ENCODE measurements at places on chromosomes 11 and 22.

DNA sequence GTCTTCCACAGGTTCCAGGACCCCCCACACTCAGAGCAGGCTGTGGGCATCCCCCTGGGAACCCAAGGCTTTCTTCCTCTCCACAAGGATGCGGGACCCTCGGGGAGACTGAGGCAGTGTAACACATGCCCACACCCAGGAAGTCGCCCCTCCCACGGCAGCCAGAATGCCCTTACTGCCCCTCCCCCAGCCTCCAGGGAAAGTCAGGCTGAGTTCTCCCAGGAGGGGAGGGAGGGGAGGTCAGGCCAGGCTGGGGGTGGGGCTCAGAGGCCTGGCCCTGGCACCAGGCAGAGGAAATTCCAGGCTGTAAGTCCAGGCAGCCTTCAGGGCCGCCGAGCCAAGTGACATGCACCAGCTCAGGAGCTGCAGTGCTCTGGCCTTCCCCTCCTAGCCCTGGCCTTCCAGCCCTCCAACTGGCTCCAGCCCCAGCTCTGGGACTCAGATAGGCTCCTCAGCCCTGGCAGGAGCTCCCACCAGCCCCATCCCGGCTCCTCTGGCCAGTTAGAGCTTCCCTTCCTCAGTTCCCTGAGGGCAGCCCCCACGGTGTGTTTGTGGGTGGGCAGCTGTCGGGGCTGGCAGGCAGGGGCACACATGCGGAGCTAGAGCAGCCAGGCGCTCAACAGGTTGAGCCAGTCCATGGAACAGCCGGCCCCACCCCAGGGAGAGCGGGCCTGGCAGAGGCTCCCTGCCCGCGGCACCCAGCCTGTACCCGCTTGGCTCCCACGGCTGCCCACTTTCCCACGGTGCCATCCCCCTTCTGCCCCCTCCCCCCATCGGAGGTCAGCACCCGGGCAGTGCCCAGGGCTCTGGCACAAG is 3.6 kb downstream of the BCL9L start:
- DNase-seq = no peak

DNA sequence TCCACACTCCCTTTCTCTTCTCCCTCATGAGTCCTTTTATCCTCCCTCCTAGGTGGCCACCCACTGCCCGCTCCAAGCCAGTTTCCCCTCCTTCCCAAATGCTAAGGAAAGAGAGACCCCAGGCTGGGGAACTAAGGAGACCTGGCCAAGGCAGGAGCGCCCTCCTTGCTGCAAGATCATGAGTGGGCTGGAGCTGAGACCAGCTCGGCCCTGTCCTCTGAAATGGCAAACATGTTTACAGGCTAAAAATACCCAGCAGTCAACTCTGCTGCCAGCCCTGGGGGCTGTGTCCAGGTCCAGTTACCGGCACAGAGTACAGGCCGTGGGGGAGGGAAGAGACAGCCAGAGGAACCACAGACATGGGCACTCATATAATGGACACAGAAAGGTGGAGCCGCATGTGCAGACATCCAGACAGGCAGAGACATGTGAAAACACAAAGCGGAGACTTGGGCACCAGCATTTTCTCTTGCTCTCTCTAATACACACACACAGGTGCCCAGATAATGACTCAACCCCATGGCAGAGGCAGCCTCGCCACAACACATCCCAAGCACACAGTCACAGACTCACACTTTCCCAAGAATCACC is 1.2 kb upstream of the AHNAK start:
- DNase-seq = no peak

GRCh38 chr22:24077416-24077815 is 66.3 kb downstream of the CABIN1 start:
- no peak for DNase-seq

DNA sequence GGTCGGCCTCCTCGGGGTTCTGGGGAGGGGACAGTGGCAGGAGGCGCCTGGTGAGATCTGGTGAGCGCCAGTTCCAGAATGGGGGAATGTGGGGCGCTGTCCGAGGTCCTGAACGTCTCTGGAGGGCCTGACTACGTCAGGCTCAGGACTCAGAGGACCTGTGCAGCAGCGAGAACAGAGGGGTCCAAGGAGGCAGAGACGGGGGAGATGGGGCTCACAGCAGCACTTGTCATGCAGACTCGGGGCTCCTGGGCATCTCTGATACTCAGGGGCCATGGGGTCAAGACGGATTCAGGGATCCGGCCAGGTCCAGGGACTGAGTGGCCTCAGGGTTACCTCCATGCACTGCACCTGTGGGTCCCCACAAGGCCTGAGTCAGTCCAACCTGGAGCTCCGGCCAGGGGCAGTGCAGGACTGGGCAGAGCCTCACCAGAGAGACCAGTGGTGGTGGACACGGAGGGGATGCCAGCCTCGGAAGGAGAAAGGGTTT is 92.2 kb downstream of the BRD1 start:
- no peak for DNase-seq

DNA sequence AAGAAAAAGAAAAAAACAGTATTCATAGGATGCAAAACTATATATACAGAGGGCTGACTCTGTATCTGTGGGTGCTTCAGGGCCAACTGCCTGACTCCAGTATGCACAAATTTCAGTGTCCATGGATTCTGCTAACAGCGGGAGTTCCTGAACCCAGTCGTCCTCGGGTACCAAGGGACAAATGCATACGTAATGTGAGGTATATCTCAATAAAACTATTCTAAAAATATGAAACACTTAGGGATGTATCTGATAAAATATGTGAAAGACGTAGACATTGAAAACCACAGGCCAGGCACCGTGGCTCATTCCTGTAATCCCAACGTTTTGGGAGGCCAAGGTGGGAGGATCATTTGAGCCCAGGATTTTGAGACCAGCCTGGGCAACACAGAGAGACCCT is 13.9 kb upstream of the COMT start:
- no peak for DNase-seq

GRCh38 chr11:130486391-130486836 is 38.0 kb downstream of the ADAMTS15 start:
- no peak for DNase-seq

GRCh38 chr11:2891326-2892214 is 6.0 kb upstream of the CDKN1C start:
- no peak for DNase-seq

DNA sequence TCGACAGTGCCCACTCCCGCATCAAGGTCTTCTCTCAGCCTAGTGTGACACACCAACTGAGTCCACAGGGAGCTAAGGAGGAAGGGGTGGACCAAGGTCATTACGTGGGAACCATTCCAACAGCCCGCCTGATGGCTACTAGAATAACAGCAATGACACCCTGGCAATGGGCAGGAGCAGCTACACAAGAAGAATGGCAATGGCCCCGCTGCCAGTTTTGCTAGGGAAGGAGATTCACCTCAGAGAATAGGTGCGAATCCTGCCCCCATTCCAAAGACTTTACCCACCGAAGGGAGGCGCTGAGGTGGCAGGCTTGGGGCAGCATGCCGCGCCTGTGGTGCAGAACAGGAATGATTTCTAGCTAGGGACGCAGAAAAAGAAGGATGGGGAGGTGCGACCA is 9.1 kb downstream of the WT1 start:
- DNase-seq = no peak

- DNase-seq = peak; percentile 69
Measured at GRCh38 chr11:63813035-63813562, at the start of gene SPINDOC. Gene SPINDOC, plus strand, starts transcription at chr11:63813456. Its CDS starts 231 bp downstream, at chr11:63813687.

DNA sequence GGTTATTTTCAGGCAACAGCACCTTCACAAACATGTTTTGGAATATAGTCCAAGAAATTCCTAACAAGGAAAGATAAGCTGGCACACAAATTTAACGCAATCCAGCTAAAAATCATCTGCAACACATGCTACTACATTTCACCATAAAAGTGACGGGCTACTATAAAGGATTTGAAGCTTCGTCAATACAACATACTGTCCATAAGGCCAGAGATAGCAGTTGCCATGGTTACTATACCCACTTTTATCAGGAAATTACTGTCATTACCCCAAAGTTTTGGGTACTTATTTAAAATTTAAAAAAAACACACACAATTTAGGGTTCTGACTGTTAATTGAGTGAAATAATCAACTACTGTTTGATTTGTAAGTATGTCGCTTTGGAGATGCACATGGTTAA is 6.9 kb downstream of the PHF21A start:
- DNase-seq = no peak

DNA sequence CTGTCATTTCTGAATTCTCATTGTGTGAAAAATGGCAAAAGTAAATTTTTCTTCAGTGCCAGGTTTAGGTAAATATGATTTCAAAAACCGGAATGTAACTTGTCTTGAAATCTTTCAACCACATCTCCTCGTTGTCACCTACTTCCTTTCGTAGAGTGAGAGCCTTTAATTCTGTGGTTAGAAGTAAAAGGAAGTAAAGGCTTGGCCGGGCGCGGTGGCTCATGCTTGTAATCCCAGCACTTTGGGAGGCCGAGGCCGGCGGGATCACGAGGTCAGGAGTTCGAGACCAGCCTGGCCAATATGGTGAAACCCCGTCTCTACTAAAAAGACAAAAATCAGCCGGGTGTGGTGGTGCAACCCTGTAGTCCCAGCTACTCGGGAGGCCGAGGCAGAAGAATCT is 29.8 kb downstream of the SGSM3 start:
- DNase-seq = no peak

- no peak for DNase-seq
Measured at GRCh38 chr22:44759001-44759400, 6.6 kb downstream of the ARHGAP8 start.

All from stimulated activated CD4-positive, alpha-beta T cell treated with anti-CD3 and anti-CD28 coated beads, Interleukin-15, amount 100 ng/mL, for 48 hours (primary cell).